Choroid plexus epithelial cell (primary cell): ENCODE measurements at places on chromosomes 13 and 19.
A peak's percentile ranks its signal among the peaks of the same experiment; 100 is the strongest.

- no peak for DNase-seq
Observed at GRCh38 chr13:76029706-76030105, 393.6 kb downstream of the LMO7 start.

DNA sequence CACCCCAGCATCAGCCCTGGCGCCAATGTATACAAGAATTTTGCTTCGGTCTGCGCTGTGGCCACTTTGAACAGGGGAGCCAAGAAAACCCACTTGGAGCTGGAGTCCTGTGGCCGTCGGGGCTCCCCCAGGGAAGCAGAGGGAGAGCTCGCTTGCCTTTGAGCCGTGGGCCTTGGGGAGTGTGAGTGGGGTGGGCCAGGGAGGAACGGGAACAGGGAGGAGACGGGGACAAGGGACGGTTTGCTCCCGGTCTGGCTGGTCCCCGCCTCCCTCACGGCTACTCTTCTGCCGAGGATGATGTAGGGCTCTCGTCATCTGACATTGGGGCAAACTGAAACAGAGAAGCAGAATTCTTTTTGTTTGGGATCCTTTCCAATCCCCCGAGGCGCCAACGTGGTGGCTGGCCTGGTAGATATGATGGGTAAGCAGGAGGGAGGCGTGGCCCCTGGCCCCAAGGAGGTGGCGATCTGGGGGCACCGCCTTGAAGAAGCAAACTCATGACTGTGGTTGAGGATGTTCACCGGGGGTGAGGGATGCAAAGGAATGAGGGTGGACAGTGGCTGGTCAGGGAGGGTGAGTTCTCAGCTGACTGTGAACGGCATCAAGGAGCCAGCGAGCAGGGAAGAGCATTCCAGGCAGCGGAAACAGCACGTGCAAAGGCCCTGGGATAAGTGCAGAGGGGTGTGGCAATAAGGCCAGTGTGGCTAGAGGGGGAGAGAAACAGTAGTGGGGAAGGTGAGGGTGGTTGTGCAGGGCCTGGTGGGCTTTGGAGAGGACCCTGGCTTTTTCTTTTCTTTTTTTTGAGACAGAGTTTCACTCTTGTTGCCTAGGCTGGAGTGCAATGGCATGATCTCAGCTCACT is 10.9 kb upstream of the SPC24 start:
- DNase-seq, result no peak

- peak; percentile 93 for DNase-seq
Observed at GRCh38 chr13:41613984-41614661, 156.8 kb downstream of the RGCC start.

DNA sequence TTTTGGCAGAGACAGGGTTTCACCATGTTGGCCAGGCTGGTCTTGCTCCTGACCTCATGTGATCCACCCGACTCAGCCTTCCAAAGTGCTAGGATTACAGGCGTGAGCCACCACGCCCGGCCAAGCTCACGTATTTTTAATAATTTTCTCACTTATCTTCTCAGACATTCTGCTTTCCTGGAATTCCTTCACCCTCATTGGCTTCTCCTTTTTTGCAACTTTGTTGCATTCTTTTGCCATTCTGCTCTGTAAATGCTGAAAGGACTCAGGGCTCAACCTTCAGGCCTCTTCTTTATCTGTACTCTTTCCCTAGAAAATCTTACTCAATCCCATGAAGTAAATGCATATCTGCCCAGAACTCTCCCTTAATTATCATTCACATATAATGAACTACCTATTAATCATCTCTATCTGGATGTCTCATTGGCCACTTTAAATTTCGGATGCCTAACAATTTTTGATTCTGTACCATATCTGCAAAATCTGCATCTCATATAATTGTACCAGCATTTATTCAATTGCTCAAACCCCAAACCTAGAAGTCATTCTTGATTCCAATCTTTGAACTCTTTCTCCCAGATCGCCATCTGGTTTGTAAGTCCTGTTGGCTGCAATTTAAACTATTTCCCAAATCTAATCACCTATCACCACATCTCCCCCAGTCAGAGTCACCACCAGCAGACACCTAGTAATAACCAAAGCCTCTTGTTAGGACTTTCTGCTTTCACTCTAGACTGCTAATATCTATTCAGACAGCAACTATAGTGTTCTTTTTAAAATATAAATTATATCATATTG is 18.2 kb upstream of the OXGR1 start:
- no peak for DNase-seq

DNA sequence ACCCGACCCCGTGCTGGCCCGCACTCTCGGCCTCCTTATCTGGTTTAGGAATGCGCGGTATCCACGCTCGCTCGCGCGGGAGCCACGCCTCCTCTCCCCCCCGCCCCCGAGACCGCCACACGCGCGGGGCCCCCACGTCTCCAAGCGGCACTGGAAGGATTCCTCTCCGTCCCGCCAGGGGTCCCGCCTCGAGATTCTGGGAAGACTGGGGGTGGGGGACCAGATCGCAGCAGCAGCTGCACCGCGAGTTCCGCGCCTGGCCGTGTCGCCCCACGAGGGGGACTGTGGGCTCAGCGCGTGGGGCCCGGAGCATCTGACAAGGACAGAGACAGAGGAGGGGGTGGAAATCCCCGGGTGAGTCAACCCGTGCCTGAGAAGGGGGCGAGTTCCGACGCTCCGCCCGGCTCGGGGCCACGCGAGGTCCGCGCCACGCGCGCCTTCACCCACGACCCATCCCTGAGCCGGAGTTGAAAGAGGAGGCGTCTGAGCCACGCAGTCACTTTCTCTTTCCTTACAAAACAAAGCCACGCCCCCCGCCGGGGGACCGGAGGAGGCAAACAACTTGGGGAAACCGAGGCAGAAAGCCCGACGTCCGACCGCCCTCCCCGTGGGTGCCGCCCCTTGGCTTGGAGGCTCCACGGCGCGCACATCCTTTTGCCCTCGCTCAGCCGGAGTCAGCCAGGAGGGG is 814 bp downstream of the S1PR2 start:
- peak; percentile 39 for DNase-seq

DNA sequence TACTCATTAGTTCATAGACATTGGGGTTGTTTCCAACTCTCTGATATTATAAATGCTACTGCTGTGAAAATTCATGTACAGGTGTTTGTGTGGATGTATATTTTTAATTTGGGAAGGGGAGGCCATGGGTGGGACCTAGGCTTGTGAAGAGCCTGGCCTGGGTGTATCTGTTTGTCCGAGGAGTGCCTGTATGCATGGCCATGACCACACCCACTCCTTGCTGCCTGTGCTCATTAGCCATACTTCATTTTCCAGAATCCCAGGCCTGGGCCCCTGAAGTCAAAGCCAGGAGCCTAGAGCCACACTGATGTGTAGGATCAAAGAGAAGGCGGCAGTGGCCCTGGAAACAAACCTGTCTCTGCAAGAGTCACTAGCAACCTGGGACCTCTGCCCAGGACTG is 10.4 kb downstream of the ERVK3-1 start:
- no peak for DNase-seq

DNA sequence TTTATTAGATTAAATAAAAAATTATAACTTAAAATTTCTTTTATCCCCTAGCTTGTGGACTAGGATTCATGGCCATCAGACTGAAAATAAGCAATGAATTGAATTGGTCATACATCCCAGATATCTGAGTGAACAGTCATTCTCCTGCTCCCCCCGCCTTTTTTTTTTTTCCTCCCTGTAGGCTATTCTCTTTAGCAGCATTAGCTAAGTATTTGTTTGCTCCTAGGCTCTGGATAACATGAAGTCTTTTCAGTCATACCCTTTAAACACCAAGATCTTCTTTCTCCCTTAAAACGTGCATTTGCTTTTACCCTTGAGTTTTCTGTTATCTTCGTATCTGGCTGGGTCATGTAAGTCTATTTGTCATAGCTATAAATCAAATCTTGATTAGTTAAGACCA is 866.7 kb upstream of the SPRY2 start:
- no peak for DNase-seq

- DNase-seq, result no peak
Observed at GRCh38 chr19:18832306-18833140, 764 bp downstream of the UPF1 start.

DNA sequence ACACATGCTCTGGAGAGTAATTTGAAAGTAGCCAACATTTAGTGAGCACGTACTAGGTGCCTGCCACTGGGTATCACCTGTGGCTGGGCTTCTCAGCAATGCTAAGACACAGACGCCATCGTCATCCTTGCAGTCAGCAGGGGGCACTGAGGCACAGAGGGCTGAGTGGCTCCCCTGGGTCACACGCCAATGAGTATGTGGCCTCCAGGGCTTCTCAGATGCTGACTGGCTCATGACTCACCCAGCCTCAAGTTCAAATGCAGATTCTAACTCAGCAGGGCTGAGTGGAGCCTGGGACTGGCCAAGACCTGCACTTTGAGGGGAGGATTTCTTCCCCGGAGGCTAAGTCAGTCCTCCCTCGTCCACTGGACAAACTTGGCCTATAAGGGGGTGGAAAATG is 115.1 kb upstream of the CACNA1A start:
- DNase-seq, result peak; percentile 86

- DNase-seq, result no peak
Observed at GRCh38 chr13:98785405-98785804, 32.9 kb upstream of the SLC15A1 start.

GRCh38 chr13:22107549-22107948 is 436.7 kb downstream of the FGF9 start:
- no peak for DNase-seq

- DNase-seq, result no peak
Observed at GRCh38 chr19:38648769-38649304, 1.4 kb downstream of the ACTN4 start.

DNA sequence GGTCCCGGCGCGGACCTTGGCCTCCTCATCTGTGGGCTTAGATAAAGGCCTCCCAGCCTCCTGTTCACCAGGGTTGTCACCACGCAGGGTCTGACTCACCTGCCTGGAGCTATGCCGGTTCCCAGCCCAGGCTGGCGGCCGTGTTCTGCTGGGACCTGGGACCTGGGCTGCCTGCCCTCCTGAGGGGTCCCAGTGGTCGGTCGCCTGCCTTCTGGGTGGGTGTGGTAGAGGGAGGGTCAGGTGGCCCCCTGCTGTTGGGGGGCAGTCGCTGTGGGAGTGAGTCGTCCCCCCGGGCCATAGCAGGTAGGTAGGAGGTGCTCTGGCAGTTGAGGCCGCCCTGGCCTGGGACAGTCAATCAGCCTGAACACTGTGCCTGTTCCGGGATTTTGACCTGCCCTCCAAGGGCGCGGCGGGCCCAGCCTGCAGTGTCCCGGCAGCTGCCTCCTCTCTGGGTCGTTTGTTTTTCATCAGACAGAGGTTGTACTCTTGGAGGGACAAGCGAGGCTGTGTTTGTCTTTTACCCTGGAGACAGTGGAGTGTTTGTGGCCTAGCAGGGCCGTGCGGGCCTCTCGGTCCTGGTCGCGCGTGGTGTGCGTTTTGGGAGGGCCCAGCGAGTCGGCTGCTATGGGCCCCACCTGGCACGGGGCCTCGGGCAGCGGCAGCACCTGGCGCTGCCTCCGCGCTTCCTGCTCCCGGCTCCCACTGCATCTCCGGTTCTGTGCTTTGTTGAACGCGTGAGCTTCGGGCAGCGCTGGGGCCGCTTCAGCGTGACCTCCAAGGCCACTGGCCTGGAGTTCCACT is 2.6 kb downstream of the ADAT3 start:
- DNase-seq, result no peak

- peak; percentile 46 for DNase-seq
Observed at GRCh38 chr19:50639121-50640112, at the start of gene SYT3. Gene SYT3, minus strand, starts transcription at chr19:50639881. Its CDS starts 2,470 bp downstream, at chr19:50637411.

GRCh38 chr13:113209759-113210421 is 477 bp downstream of the CUL4A start:
- DNase-seq, result peak; percentile 68

DNA sequence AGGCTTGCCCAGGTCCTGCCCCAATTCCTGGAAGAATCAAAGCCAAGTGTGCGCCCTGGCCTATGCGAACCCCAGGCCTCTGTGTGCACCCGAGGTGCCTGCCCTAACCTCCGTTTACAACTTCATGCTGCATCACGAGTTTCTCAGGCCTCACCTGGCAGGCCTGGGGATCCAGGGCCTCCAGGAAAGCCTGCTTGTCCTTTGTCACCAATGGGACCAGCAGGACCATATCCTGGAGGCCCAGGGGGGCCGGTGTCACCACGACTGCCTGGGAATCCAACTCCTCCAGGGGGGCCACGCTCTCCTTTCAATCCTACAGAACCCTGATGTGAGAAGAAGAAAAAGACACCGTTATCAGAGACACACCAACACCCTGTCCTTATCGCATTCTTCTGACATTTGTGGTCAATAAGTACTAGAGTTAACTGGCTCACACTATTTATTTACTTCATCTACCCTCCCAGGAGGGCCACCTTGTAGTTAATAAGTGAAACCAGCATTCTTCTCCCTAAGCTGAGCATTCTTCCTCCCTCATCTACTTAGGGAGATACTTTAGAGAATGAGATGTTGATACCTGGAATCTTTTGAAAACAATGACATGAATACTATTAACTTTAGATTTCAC is 120.6 kb downstream of the COL4A1 start:
- DNase-seq, result peak; percentile 34

GRCh38 chr19:33674626-33675367 is 53.0 kb downstream of the CHST8 start:
- DNase-seq, result no peak

DNA sequence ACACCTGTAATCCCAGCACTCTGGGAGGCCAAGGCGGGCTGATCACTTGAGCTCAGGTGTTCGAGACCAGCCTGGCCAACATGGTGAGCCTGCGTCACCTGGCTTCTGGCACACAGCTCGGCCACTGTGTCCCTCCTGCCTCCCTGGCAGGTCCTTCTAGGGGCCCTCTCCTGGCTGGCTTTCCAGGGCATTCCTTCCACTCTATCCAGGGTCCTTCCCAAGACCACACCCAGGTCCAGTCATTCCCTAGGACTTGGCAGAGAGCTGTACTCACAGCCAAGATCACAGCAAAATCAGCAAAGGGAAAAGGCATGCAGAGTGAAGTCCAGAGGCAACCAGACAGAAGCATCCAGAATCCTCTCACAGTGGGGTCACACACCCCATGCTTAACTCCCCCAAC is 9.7 kb upstream of the HSH2D start:
- no peak for DNase-seq

DNA sequence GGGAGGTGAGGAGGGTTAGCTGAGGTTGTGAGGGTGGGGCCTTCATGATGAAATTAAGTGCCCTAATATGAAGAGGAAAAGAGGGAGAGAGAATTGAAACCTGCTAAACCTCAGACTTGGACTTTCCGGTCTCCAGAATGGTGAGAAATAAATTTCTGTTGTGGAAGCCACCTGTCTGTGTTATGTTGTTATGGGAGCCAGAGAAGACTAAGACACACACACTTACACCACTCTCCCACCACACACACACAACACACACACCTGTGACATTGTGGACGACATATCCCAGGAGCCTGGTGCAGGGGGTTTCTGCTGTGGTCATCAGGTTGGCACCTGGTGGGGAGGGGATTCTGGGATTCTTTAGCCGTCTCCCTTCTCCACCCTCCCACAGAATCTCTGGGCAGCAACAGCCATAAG is 14.0 kb downstream of the KLK4 start:
- no peak for DNase-seq

- no peak for DNase-seq
Observed at GRCh38 chr13:54999399-54999907, 1970.8 kb downstream of the OLFM4 start.

- DNase-seq, result peak; percentile 35
Observed at GRCh38 chr19:38183251-38183897, 40.6 kb downstream of the DPF1 start.

GRCh38 chr13:110331362-110331761 is 24.3 kb downstream of the COL4A2 start:
- DNase-seq, result peak; percentile 92
